Skeletal muscle cell (primary cell): ENCODE measurements at places on chromosomes 2 and 18.

GRCh38 chr2:132774189-132774588, 104.2 kb upstream of the LYPD1 start:
- no peak for DNase-seq

GRCh38 chr2:222792001-222792611, 68.7 kb upstream of the ACSL3 start:
- no peak for DNase-seq

- no peak for DNase-seq
Measured at GRCh38 chr2:185215497-185215896, 523.1 kb upstream of the FSIP2 start.

- no peak for DNase-seq
Measured at GRCh38 chr2:162126527-162126926, 25.5 kb downstream of the GCG start.
